Activated CD8-positive, alpha-beta memory T cell treated with anti-CD3 and anti-CD28 coated beads for 24 hours (primary cell): ENCODE measurements at places on chromosomes 6 and 20.

DNA sequence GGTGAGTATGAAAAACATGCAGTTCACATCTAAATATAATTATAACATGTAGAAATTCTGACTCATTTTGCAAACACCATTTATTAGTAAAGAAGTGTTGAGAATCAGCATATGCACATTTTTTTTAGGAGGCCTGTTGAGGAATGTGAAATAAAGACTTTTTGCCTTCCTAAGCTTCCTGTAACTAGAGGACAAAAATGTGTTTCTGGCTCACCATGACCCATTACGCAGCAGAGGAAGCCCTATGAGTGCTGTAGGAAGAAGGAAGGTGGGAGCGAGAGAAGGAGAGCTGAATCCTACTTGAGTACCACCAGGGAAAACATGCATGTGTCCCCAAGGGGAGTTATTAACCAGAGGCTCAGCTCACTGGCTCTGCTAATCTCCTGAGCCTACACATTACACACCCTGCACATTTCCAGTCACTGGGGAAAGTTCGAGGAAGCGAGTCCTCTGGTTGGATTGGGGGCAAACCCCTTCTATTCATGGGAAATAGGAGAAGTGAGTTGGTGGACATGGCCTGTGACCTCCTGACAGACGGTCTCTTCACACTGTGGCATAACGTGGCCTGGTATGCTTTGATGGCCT, 540.5 kb upstream of the JAG1 start:
- DNase-seq = no peak

GRCh38 chr6:28206928-28207509, 18.1 kb upstream of the ZSCAN9 start:
- DNase-seq = no peak

GRCh38 chr6:167770291-167770955, 56.3 kb upstream of the AFDN start:
- no peak for DNase-seq

DNA sequence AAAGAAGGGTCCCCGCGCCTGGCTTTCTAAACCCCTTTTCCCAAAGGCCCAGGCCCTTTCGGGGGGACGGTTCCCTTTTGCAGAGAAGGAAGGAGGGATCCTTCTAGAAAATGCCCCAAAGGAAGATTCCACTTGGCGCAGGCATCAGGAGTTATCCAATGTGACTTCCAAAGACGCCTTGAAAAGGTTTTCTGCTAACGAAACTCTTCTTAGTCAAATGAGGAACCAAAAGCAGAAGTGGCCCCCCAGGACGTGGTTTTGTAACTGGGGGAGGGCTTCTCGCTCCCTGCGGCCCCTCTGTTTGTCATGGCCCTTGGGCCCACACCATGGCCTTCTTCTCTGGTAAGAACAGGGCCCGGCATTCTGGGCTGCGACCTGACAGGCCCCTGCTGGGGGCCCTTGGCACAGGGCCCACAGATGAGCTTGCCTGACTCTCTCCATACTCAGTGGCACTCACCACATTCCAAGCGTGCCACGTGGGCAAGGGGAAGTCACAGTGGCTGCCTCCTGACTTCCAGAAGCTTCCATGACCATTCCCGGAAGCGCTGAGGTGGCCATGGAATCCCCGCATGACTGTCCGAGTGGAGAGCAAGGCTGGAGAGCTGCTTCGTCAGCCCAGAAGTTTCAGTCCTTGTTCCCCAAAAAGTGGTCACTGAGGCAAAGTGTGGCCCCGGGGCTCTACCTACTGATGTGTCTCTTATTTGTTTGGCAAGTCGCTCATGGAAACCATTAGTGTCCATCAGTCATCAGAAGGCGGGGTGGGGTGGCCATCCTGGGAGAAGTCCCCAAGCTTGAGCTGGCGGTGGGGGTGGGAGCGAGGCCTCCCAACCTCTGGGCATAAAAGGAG, 834 bp upstream of the CTSZ start:
- no peak for DNase-seq

GRCh38 chr6:72216222-72217068, 330.1 kb downstream of the RIMS1 start:
- no peak for DNase-seq

GRCh38 chr6:108619431-108620197, 58.9 kb downstream of the FOXO3 start:
- no peak for DNase-seq
